ENCODE measurements at places on chromosomes 1 and 21.

GRCh38 chr21:44758141-44758561 is 43.5 kb downstream of the UBE2G2 start:
- H3K4me1 ChIP-seq: peaks cover 2% of the 10 kb centered on the region
- DNase-seq: peak; percentile 8
- H3K27me3 ChIP-seq: peaks cover 12% of the 10 kb centered on the region

DNA sequence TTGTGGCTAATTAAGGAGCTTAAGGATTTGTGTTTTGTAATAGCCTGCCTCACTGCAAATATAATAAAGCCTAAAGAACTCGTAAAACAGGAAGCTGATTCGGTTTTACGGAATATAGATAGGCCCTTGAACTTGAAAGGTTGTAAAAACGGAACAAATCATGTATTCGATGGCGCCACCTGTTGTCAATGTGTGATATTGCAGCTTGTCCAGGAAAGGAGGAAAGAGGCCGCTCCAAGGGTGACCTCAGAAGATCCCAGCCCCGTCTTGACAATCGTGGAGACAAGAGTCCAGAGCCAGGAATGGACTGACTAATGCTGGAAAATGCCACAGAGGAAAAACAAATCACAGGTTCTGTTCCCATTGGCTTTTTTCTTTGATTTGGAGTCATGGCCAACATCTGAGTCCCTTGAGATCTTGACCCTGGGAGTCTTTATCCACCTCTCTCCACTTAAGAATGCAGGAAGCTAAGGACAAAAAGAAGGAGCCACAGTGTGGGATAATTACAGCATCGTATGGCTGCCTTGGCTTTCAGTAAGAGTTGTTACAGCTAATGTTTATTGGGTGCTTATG is 7.0 kb upstream of the IGSF21 start:
- no peaks in the 10 kb centered on the region for H3K4me1 ChIP-seq
- no peak overlapping the region for H3K4me3 ChIP-seq
- peaks cover 73% of the 10 kb centered on the region for H3K27me3 ChIP-seq
- H3K36me3 ChIP-seq: no peaks in the 10 kb centered on the region

DNA sequence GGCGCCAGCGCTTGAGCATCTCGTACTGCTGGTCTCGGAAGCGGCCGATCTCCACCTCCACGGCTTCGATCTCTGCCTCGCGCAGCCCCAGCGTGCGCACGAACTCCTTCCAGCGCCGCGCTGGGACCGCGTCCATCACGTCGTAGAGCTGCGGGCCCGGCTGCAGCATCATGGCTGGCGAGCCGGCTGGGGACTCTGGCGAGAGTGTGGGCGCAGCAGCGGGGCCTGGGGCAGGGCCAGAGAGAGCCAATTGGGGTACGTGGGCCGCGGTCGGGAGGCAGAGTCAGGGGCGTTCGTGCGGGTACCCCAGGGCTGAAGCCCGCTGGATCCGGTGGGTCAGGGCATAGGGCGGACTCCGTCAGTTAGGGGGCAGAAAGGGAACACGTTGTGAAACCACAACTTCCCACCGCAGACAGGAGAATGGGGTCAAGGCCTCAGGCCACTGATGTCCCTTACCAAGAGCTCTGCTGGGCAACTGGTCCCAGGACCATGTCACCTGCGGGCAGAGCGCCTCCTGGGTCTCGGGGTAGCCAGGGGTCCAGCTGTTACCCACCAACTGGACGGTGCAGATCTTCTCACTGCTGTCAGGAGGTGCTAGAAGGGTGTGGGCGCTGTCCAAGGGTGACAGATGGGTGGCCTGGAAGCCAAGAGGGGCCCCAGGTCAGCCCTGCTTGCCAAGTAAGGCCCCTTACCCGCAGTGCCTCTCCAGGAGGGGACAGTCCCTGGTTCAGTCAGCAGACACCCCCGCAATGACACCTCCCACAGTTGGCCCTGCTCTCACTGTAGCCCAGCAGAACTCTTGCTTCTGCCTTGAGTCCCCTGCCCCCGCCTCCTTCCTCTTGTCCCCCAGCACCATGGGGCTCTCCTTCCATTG is 4.2 kb downstream of the TNFRSF25 start:
- no peaks in the 10 kb centered on the region for H3K27me3 ChIP-seq
- no peak for DNase-seq
- peaks cover 18% of the 10 kb centered on the region for H3K36me3 ChIP-seq
- no peak overlapping the region for H3K27ac ChIP-seq
- H3K4me1 ChIP-seq: no peaks in the 10 kb centered on the region
- H3K4me3 ChIP-seq: no peak overlapping the region

- H3K27me3 ChIP-seq: no peaks in the 10 kb centered on the region
- H3K27ac ChIP-seq: peak overlapping the region; percentile 30
- H3K4me1 ChIP-seq: peaks cover 19% of the 10 kb centered on the region
- no peak overlapping the region for H3K4me3 ChIP-seq
- no peak for DNase-seq
These were observed 256.8 kb downstream of the TOMM20 start for GRCh38 chr1:234871710-234872271.

GRCh38 chr1:162696286-162696862 is 64.1 kb downstream of the DDR2 start:
- H3K4me3 ChIP-seq: peak overlapping the region; percentile 44
- peak overlapping the region; percentile 97 for H3K27ac ChIP-seq
- H3K27me3 ChIP-seq: no peaks in the 10 kb centered on the region
- H3K36me3 ChIP-seq: no peaks in the 10 kb centered on the region
- peak; percentile 49 for DNase-seq
- H3K4me1 ChIP-seq: peaks cover 37% of the 10 kb centered on the region

DNA sequence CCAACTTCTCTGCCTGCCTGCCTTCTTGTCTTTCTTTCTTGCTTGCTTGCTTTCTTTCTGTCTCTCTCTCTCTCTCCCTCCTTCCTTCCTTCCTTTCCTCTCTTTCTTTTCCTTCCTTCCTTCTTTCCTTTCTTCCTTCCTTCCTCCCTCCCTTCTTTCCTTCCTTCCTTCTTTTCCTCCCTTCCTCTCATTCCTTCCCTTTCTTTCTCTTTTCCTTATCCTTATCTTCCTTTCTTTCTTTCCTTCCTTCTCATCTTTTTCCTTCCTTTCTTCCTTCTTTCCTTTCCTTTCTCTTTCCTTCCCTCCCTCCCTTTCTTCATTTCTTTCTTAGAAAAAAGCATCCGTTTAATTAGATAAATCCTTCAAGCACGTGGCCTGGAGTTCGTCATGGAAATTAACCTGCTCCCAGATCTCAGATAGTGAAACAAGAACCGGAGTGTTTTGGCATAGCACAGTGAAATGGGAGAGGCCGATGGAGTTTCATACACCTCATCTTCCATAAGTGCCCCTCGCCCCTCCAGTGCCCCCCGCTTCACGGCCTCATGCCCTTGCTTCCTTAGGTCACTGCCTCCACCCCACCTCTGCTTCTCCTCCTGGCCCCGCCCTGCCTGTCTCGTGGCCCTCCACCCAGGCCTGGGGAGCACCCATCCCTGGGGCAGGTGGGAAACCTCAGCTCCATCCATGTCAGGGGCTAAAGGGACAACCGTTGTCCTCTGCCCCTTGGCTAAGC is 11.3 kb downstream of the CASZ1 start:
- peaks cover 7% of the 10 kb centered on the region for H3K4me1 ChIP-seq
- H3K27me3 ChIP-seq: peaks cover 14% of the 10 kb centered on the region
- peak overlapping the region; percentile 6 for H3K27ac ChIP-seq
- no peak overlapping the region for H3K4me3 ChIP-seq

DNA sequence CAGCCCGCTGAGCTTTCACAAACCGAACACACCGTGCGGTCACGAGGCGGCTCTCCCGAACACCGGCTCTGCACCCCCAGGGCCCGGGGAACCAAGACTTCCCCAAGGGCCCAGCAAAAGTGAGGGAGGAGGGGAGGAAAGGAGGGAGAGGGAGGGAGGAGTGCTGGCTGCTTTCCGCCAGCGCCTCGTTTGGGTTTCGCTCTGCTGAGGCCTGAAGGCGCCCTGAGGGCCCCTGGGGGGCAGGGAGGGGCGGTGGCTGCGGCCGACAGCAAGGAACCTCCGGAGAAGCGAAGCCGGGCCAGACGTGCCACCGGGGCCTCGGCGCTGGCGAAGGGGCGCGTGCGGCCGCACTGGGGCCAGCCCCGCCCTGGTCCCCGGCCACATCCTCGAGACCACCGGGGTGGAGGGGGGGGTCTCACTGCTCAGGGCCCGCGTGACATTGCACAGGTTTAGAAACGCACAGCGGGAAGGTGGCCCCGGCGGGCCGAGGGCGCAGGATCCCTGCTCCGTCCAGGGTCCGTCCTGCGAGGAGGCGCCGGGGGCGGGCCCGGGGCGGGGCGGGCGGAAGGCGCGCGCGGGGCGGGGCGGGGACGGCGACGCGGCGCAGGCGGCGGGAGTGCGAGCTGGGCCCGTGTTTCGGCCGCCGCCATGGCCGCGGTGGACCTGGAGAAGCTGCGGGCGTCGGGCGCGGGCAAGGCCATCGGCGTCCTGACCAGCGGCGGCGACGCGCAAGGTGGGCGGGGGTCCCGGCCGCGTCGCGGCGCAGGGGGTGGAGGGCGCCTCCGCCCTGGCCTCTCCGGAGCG is at the start of gene PFKL:
TSS of gene PFKL (plus strand) at position 596 of the 804 bp plus-strand sequence. CDS start at position 649, 53 bp downstream.
- no peaks in the 10 kb centered on the region for H3K36me3 ChIP-seq
- H3K27ac ChIP-seq: peak within 1 kb of the TSS; percentile 92
- DNase-seq: peak; percentile 48
- peaks cover 25% of the 10 kb centered on the region for H3K4me1 ChIP-seq
- no peaks in the 10 kb centered on the region for H3K27me3 ChIP-seq
- peak within 1 kb of the TSS; percentile 76 for H3K4me3 ChIP-seq

DNA sequence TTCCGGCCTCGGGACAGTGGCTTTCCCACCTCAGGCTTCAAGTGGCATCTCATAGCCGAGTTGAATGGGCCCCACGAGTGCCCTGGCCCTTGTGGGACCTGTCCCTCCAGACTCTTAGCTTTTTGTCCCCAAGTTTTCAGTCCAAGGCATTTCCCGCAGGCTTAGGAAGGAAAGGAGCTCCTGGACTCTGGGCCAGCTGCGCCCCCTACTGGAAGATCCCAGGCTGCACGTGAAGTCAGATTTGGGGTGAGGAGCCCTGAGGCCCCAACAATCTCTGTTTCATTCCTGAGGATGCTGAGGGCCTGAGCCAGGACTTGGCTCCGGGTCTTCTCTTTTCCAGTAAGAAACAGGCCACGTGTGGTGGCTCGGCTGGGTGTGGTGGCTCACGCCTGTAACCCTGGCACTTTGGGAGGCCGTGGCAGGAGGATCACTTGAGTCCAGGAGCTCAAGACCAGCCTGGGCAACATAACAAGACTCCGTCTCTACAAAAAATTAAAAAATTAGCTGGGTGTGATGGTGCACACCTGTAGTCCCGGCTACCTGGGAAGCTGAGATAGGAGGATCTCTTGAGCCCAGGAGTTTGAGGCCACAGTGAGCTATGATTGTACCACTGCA is 67.4 kb downstream of the ARHGEF10L start:
- no peaks in the 10 kb centered on the region for H3K27me3 ChIP-seq
- peaks cover 3% of the 10 kb centered on the region for H3K36me3 ChIP-seq
- no peak overlapping the region for H3K27ac ChIP-seq
- DNase-seq: peak; percentile 68
- H3K4me3 ChIP-seq: no peak overlapping the region
- H3K4me1 ChIP-seq: no peaks in the 10 kb centered on the region

GRCh38 chr1:213661302-213661701 is 326.5 kb upstream of the PROX1 start:
- DNase-seq: no peak
- no peak overlapping the region for H3K4me3 ChIP-seq
- no peak overlapping the region for H3K27ac ChIP-seq
- no peaks in the 10 kb centered on the region for H3K27me3 ChIP-seq
- no peaks in the 10 kb centered on the region for H3K36me3 ChIP-seq
- H3K4me1 ChIP-seq: peaks cover 11% of the 10 kb centered on the region

DNA sequence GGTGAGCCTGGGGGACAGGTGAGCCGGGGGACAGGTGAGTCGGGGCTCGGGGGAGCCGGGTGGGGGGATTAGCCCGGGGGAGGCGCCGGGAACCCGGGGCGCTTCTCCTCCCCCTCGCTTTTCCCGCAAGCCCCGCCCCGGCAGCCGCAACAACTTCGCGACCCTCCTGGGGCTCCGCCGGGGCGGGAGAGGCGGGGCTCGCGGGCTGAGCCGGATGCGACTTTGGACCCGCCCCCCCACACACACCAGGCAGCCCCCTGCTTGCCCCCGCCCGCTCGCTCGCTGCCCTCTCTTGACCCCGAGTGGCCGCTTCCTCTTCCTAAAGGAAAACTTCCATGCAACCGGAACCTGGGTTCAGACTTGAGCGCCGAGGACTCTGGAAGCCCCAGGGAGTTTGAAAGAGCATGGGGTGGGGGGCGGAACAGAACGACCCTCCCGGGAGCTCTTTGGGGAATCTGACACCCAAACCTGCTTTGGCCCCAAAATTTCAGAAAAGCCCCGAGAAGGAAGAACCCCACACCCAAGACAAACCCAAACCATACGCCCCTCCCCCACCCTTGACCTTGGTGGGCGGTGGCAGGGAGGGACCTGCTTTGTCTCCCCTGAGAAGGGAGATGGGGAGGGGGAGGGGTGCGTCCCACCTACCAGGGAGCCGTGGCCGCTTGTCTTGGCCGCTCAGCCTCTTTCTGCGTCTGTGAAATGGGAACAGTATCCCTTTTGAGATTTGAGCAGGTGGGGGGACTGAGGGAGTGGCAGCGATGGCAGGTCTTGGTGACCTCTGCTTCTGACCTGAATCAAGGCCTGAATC is 550 bp downstream of the ARHGEF16 start:
- peaks cover 13% of the 10 kb centered on the region for H3K4me1 ChIP-seq
- H3K4me3 ChIP-seq: peak overlapping the region; percentile 84
- no peaks in the 10 kb centered on the region for H3K36me3 ChIP-seq
- DNase-seq: peak; percentile 74

DNA sequence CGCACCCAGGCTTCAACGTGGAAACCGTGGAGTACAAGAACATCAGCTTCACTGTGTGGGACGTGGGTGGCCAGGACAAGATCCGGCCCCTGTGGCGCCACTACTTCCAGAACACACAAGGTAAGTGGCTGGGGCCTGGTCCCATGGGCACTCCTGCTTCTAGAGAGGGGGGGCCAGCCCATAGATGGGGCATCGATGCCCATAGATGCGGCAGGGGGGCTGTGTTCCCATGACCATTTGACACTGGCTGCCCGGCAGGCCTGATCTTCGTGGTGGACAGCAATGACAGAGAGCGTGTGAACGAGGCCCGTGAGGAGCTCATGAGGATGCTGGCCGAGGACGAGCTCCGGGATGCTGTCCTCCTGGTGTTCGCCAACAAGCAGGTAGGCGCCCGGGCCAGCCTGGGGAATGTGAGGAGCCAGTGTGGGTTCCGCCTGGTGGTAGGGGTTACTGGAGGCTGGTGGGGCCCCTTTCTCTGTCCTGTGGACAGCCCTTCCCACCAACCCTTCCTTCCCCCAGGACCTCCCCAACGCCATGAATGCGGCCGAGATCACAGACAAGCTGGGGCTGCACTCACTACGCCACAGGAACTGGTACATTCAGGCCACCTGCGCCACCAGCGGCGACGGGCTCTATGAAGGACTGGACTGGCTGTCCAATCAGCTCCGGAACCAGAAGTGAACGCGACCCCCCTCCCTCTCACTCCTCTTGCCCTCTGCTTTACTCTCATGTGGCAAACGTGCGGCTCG is 5.6 kb downstream of the C1orf35 start:
- no peak overlapping the region for H3K4me3 ChIP-seq
- H3K27me3 ChIP-seq: no peaks in the 10 kb centered on the region
- H3K27ac ChIP-seq: peak overlapping the region; percentile 45
- peaks cover 29% of the 10 kb centered on the region for H3K36me3 ChIP-seq
- DNase-seq: no peak
- H3K4me1 ChIP-seq: peaks cover 4% of the 10 kb centered on the region

DNA sequence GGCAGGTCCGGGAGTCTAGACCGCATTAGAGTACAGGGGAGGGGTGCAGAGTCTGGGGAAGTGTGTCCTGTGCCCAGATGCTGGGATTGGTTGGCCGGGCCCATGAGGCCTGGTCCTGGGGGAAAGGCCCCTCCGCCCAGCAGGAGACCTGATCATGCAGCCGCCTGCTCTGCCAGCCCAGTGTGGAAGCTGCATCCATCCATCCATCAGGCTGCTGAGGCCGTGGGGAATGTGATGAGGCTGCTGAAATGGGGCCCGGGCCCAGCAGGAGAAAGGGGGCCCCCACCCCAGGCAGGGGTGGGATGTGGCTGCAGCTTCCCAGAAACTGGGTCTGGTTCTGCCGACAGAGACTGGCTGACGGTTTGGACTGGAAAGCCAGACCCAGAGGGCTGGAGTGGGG is 37.2 kb downstream of the EPHA2 start:
- no peak overlapping the region for H3K4me3 ChIP-seq
- DNase-seq: no peak
- H3K27ac ChIP-seq: no peak overlapping the region

All from progenitor cell of endocrine pancreas (in vitro differentiated cells).